ENCODE measurements at places on chromosomes 12 and 14.
A peak's percentile ranks its signal among the peaks of the same experiment; 100 is the strongest.

GRCh38 chr12:3419558-3419957, 71.4 kb upstream of the PRMT8 start:
- DNase-seq: no peak

DNA sequence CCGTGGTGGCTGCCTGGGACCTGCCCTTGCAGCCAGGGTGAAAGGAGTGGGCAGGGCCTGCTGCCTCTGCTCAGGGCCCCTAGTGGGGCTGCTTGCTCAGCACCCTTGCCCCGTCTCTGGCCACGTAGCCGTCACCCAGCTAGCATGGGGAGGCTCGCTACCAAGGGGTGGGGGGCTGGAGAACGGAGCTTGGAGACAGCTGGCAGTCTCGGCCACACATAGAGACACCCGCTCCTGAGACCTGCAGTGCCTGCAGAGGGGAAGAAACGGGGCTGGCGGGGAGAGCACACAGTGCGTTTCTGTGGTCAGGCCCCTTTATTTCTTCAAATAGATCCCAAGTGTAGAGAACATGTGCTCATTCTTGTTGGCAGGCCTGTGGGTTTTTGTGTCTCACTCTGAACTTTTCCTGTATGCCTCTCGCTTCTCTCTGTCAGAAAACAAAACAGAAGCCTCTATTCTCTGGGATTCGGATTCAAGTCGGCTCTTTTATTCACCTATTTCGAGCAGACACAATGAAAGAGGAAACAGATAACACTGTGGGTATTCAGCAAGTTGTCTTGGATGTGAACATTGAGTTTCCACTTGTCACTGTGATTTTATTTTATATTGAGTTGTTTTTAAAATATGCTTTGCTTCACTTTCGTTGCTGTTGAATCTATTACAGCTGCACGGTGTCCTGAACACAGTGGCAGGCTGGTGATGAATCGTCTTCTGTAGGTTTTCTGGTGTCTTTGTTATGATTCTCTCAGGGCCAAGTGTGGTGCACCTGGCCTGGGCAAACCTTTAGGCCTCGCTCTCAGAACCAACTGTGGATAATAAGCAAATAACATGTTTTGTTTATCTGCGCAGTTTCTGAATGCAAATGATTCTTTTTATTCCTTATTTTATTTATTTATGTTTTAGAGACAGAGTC, 26.5 kb downstream of the PACS2 start:
- DNase-seq: no peak

DNA sequence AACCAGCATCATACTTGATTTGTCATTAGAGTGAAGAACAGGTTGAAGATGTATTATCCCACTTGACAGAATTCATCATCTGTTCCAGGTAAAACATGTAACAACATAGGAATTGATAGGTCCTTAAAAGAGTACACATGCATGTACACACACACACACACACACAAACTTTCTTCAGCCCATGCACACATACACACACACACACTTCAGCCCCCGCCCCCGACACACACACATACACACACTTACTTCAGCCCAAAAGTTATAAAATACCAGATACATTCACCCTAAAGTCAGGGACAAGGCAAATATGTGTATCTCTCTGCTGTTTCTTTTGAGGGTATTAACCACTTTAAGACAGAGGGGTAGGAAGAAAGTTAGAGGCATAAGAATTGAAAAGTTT, 15.4 kb downstream of the CAND1 start:
- no peak for DNase-seq

GRCh38 chr12:30853561-30854133, 72.9 kb upstream of the TSPAN11 start:
- DNase-seq: no peak

GRCh38 chr12:66296176-66296683, 6.1 kb upstream of the HELB start:
- DNase-seq: peak; percentile 12
